Stimulated activated CD4-positive, alpha-beta T cell treated with anti-CD3 and anti-CD28 coated beads, Interleukin-1b, Interleukin-23, amount 100 ng/mL, for 1 hour (primary cell): ENCODE measurements at places on chromosomes 5 and 9.

GRCh38 chr9:95284162-95285080 lies 33.1 kb downstream of the FANCC start:
- DNase-seq: no peak

DNA sequence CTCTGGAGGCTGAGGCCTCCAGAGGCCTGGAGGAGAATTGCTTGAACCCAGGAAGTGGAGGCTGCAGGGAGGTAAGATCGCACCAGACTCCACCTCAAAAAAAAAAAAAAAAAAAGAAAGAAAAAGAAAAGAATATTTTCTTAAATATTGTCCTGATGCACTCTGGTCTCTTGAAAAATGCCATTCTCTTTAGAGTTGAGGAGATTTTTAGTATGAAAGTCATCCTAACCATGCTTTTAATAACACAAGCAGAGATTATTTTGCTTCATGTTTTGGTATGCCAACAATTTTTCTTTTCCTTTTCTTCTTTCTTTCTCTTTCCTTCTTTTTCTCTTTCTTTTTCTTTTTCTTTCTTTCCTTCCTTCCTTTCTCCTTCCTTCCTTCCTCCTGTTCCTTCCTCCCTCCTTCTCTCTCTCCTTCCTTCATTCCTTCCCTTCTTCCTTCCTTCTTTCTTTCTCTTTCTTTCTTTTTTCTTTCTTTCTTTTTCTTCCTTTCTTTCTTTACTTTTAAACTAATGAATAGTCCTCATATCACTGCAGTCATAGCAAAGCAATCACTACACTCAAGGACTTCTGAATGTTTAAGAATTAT lies 116.9 kb upstream of the CCNH start:
- no peak for DNase-seq

DNA sequence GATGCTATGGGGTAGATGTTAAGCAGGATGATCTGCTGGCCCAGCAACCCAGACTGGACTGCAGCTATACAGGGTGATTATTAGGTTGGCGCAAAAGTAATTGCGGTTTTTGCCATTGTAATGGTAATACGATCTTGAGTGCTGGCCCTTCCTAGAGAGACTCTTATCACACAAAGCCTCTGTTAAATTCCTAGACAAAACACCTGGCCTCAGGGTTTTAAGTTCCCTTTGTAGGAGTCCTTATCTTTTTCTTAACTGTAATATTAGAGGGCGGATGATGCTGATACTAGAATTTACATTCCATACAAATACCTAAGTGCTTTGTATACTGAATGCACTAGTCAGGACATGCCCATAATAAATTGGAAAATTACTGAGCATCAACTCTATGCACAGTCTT lies 222.2 kb downstream of the NDUFS4 start:
- DNase-seq: no peak

- no peak for DNase-seq
These were observed 38.7 kb upstream of the C6 start for GRCh38 chr5:41252036-41252435.

- no peak for DNase-seq
These were observed 110.5 kb downstream of the ADAMTS12 start for GRCh38 chr5:33781286-33781685.

GRCh38 chr9:96782235-96782634 lies 4.3 kb upstream of the ZNF510 start:
- no peak for DNase-seq

DNA sequence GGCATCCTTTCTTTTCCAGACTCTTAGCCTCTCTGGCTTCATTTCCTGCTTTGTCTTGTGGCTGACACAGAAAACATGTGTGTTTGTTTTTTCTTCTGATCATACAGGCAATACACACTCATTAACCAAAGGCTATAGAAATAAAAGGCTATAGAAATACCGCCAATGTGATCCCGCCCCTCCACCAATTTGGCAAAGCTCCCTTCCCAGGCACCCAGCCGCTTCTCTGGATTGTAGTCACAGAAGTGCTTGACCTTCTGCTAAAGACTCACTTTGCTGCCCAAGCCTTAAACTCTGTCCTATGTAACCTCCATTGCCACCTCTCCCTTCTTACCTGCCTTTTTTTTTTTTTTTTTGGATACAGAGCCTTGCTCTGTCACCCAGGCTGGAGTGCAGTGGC lies 5.3 kb downstream of the TXNDC15 start:
- DNase-seq: no peak

DNA sequence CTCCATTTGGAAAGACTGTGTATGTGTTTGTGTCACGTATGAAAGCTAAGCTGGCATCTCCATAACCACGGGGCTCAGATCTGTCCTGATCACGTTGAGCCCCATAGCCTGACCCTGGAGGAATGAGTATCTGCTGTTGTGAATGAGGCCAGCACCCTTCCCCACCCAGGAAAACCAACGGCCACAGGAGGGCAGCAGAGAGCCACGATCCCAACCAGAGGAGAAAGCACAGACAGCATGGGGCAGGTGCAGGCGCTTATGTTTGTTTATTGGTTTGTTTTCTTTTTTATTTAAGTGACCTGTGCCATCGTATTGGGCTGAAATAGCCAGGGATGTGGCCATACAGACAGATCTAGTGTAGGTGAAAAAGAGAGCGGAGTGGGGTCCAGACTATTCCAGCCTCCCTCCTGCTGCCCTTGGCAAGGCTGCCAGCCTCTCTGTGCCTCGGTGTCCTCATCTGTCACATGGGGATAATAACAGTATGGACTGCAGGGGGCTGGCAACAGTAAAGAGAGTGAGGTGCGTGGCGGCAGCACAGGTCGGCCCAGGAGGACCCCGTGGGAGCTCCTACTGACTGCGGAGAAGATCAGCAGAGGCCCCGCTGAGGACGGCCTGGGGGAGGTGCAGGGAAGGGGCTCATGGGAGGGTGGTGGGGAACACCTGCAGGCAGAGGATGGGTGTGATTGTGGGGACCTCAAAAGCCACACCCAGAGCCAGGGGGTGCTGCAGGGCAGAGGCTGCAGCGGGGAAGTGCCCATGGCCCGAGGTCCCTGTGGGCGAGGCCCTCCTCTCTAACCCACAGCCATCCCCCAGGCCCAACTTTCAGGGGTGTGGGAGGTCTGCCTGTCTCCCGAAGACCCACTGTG lies 12.1 kb downstream of the OR2V2 start:
- DNase-seq: peak; percentile 97

DNA sequence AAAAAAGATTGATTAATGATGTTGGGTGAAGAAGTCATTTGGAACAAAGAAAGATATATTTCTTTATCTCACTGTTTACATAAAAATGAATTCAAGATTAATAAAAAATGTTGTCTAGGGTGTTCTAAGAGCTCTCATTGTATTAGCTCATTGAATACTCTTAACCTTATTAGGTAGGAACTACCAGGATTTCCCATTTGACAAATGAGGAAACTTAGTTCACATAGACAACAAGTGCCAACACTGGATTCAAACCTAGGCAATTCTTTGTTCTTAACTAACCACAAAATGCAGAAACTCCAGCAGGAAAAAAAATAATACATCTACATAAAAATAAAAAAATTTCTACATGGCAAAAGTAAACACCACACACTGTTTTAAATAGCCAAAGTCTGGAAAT lies 175.8 kb downstream of the RAPGEF6 start:
- no peak for DNase-seq

DNA sequence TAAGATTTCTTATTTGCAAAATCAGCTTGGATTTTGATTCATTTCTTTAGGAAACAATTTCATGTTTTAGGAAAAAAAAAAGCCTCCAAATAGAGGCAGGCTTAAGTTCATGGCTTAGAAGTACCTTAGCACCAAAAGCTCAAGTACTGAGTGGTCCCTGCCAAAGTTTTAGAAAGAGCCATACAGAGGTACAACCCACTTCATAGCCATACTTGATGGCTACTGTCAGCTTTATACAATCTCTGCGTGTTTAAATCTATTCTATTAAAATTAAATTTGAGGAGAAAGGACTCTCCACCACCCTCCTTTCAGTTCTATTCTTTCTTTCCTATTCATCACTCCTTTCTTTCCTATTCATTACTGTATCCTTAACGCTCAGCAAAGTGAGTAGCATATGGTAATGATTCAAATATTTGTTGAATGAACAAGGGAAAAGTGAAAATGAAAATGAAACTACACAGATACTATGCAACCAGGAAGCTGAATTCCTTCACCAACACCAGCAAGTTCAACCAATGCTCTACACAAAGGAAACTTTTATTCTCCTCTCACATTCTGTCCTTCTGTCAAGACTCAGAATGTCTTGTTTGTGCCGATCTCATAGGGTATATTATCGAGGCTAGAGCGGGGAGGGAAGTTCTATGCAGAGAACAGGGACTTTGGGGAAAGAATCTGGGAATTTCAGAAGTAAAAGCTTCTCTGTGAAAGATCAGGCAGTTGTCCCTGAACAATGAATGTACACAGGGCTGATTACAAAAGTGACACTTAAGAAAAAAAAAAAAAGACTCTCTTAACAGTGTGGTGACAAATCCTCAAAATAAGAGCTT lies 138.6 kb upstream of the SPEF2 start:
- DNase-seq: no peak

- no peak for DNase-seq
These were observed 50.8 kb downstream of the AMBP start for GRCh38 chr9:114027159-114027862.

GRCh38 chr9:138074516-138074915 lies 196.9 kb downstream of the CACNA1B start:
- DNase-seq: no peak

- no peak for DNase-seq
These were observed 495.3 kb upstream of the NMUR2 start for GRCh38 chr5:152900332-152900731.

DNA sequence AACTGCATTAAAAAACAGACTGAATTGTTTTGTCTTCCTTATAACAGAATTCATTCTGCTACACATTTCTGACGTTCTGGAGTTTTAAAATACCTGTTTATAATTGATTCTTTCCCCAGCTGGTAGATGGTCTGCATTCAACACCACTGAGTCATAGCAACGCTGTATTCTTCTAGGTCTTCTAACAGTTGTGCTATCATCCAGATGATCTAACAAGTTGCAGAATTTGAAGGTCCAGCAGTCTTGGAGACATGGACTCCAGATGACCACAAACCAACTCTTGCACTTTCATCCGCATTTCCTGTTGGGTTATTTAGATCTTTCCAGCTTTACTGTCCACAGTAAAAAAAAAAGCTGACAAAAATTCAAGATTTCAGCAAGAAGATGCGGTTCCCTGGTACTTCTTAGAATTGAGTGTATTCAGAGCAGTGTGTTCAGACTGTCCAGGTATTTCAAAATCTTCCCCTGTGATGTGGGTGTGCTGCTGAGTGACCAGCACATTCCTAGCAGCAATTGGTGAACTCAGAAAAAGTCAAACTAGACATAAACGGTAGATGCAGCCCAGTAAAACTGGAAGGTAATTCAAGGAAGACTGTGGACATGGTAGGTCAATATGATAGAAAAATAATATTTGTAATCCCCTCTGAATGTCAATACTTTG lies 50.2 kb downstream of the CSNK1A1 start:
- no peak for DNase-seq

DNA sequence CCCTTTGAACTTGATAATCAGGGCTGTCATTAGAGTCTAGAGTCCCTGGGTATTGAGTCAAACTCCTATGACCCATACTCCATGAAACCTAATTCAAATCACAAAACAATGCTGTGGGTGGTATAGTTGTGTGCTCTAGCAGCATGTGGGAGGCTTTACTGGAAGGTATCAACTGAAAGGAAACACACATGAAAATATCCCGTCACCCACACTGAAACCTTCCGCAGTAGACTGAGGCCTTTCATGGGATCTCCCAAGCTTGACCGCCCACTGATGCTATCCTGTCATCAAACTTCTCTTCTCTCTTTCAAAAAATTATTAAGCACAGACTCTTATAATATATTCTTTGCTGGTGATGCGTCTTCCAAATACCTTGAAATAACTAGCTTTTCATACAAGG lies 569.1 kb upstream of the MEF2C start:
- DNase-seq: no peak

DNA sequence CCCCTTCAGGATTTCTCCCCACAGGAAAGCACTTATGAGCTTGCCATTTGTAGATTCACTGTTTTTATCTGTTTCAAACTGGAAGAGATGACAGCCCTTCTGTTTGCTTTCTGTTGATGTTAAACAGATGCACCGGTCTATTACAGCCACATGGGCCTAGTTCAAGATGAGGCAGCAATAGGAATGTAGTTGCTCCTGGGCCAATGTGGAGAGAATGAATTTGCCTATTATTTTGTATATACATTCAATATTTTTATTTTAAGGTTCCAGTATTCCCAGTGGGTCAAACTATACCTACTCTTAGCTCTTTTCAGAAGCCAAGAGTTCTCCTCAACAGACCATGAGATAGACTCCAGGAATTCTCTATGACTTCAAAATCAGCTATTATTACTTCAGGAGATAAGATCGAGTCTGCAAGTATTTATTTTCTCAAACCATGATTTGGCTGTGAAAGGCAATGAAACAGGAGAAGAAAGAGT lies 461.6 kb downstream of the RASEF start:
- DNase-seq: no peak

- DNase-seq: no peak
These were observed 117.4 kb downstream of the WNK2 start for GRCh38 chr9:93301291-93301811.

DNA sequence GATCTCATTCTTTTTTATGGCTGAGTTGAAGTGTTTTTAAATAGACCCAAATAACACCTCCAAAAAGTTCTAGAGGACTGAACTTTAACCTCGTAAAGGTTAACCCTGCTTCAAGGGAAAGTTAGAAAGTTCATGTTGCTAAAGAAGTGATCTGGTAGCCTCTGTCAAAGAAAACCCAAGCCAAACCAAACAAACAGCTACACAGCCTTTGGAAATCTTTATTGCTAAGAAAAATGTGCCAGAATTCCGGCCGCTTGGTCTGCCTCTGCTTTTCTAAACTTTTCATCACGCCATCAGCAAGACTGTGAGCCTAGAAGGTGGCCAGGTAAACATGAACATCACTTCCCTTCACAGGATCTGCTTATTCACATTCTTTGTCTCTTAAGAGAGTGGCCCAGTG lies 17.9 kb downstream of the FUBP3 start:
- no peak for DNase-seq
